ENCODE measurements at places on chromosomes 11 and 22.

DNA sequence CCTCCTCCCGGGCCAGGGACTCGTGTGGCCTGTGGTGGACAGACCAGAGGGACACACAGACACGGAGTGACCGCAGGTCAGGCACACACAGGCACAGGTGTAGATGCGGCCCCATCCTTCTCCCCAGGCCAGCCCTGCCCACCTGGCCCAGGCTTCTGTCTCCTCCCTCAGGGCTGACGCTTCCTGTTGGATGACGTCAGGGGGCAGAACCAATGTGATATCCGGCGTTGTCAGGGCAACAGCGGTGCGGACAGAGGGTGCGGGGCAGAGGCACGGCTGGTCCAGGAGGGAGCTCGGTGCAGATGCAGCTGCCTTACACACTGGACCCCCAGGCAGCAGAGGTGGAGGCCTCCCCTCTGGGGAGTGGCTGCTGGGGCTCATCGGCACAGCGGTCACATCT is 2.9 kb upstream of the TUBGCP6 start:
- no peak for DNase-seq

DNA sequence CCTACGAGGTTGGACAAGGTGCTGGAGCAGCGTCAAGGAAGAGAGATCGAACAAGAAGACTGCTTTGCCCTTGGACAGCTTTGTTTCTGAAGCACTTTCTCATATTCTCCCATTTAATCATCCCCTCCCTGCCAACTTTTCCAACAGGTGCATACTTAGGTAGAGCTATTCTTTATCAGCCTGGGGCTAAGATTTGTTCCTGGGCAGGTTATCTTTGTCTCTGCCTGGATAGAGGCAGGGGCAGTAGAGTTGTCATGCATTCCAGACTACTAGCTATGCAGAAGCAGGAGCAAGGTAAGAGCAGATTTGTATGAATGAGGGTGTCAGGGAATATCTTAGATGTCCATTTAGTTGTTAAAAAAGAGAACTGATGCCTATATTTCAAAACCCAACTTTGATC is 82.3 kb downstream of the PTPRJ start:
- DNase-seq = no peak

GRCh38 chr11:35523331-35523768 is 2.1 kb downstream of the PAMR1 start:
- DNase-seq = no peak

GRCh38 chr11:8192896-8193209 is 24.0 kb upstream of the RIC3 start:
- no peak for DNase-seq
